ENCODE measurements at places on chromosomes 7 and 10. TPM values are rescaled to one million over a fixed set of nuclear protein-coding genes. Genes with fewer than 3 reads are reported as not detected.

The INA gene
- polyA plus RNA-seq = 0.92 TPM

The XRCC2 gene
- polyA plus RNA-seq = 0.68 TPM

The MLXIPL gene
- 2.4 TPM for polyA plus RNA-seq

The KEL gene
- polyA plus RNA-seq = not detected

The NXPH1 gene
- not detected for polyA plus RNA-seq

The SLC26A5 gene
- polyA plus RNA-seq = 0.25 TPM

DNA sequence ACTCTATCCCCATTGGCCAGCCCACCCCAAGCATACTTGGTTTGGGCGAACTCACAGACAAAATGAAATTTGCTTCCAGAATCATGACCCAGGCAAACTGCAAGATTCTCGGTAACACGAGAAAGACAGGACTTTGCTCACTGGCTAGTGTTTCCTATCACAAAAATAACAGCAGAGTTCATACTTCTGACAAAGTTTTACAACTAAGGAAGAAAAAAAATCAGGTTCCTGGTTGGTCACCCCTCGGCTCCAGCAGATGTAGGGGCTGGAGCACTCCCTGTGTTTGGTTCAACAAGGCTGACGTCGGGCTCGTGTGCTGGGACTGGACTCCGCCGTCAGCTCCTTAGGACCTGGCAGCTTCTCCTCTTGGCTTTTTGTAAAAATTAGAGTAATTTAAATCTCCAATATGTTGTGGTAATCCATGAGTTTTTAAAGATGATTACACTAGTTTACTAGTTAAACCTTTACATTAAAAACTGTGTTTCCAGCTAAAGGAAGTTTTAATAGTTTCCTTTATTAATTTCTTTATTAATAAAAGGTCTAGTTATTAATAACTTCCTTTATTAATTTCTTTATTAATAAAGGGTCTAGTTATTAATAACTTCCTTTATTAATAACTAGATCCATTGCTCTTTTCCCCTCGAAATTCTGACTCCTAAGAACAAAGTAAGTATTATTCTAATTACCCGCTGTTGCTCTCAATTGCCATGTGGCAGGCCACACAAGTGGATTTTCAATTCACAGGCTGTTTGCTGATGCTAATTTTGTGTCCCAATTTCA, 115.6 kb upstream of the RNF32 start:
- H3K27ac ChIP-seq = no peak overlapping the region
- no peaks in the 10 kb centered on the region for H3K4me1 ChIP-seq
- no peak for DNase-seq
- H3K27me3 ChIP-seq = no peaks in the 10 kb centered on the region
- H3K36me3 ChIP-seq = no peaks in the 10 kb centered on the region

DNA sequence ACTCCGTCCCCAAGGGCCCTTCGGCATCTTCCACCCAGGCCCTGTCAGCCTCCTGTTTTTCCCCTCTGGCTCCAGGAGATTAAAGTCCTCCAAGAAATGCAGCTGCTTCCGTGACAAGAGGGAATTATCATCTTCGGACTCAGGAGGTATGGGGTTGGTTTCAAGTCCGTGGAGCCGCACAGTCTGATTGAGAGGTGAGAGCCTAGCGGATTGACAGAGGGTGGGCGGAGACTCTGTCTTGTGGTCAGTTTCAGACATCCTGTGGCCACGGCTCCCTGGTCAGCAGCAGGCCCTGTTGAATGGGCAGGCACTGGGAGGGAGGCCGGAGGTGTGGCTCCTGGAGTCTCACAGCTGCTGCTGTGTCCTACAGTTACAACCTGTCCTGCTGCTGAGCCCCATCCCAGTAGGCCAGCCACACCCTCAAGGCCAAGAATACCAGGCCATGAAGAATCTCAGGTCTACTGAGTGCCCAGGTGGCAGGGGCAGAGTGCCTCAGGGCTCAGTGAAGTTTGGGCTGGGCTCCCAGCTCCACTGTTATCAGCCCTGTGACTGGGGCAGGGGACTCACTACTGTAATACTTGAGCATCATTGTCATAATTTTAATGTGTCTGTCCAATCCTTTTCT, 49.3 kb upstream of the ZNF716 start:
- no peaks in the 10 kb centered on the region for H3K36me3 ChIP-seq
- H3K27ac ChIP-seq = no peak overlapping the region
- H3K4me1 ChIP-seq = no peaks in the 10 kb centered on the region
- DNase-seq = no peak
- no peak overlapping the region for H3K4me3 ChIP-seq

DNA sequence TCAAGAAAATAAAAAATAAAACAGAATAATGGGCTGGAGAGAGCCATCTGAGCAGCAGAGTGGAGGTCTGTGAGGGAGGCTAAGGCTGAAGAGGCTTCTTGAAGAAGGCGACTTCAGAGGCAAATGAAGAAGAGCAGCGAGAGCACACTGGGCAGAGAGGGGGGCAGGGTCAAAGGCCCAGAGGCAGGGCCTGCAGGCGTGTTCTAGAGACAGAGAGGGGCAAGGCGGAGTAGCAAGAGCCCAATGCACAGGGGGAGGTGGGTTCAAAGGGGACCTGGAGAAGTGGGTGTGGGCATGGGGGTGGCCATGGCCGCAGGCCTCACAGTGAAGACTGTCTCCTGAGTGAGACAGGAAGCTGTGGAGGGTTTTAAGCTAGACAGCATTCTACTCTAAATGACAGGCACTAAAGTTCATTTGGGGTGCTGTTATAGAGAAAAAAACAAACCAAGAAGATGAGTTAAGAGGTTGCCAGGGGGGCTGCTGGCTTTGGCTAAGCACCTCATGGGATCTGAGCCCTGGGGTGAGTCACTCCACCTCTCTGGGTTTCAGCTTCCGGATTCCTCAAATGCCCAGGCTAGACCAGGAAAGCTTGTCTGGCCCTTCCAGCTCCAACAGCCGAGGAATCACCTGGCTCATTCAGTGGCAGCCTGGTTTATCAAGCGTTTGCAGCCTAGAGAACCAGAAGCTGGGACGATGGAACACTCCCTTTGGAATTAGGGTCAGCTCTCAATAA, 81.7 kb downstream of the DLG5 start:
- H3K4me1 ChIP-seq = peaks cover 38% of the 10 kb centered on the region
- no peaks in the 10 kb centered on the region for H3K27me3 ChIP-seq
- H3K36me3 ChIP-seq = peaks cover 46% of the 10 kb centered on the region
- H3K4me3 ChIP-seq = no peak overlapping the region
- peak overlapping the region; percentile 54 for H3K27ac ChIP-seq

GRCh38 chr7:106143711-106144337, 31.7 kb upstream of the SYPL1 start:
- no peak for DNase-seq
- no peaks in the 10 kb centered on the region for H3K27me3 ChIP-seq
- no peaks in the 10 kb centered on the region for H3K36me3 ChIP-seq

DNA sequence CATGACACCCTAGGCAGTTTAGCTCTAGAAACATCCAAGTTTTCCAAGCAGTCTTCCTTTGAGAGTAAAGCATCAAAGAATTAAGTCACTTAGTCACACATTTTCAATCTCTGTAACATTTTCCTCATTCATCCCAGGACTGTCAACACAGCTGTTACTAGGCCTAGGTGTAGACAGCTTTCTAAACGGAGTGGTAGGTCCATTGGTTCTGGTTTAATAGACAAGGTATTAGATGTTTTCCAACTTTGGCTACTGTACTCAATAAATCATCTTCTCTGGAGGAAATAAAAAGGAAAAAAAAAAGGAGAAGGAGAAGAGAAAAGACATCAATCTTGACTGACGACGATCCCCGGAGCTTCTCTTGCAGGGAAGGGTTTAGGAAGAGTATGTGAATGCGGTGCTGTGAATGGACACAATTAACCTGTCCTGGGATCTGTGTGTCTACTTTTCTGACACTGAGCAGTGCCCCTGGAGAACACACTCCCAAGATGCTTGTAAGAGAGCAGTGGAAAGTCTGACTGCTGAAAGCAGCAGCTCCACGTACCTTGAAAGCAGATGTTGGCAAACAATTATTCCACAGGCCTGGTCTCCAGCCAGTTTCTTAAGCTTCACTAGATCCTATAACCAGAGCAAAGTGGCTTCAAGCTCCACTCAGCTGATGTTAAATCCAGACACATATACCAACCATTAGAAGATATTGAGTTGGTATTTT, 59.1 kb downstream of the CXCL12 start:
- H3K27ac ChIP-seq = no peak overlapping the region
- DNase-seq = peak; percentile 40
- H3K36me3 ChIP-seq = no peaks in the 10 kb centered on the region
- peaks cover 22% of the 10 kb centered on the region for H3K4me1 ChIP-seq

GRCh38 chr7:93921186-93921585, 349 bp upstream of the GNG11 start:
- no peaks in the 10 kb centered on the region for H3K27me3 ChIP-seq
- no peak for DNase-seq
- peaks cover 19% of the 10 kb centered on the region for H3K4me1 ChIP-seq
- no peaks in the 10 kb centered on the region for H3K36me3 ChIP-seq
- H3K4me3 ChIP-seq = peak overlapping the region; percentile 63

DNA sequence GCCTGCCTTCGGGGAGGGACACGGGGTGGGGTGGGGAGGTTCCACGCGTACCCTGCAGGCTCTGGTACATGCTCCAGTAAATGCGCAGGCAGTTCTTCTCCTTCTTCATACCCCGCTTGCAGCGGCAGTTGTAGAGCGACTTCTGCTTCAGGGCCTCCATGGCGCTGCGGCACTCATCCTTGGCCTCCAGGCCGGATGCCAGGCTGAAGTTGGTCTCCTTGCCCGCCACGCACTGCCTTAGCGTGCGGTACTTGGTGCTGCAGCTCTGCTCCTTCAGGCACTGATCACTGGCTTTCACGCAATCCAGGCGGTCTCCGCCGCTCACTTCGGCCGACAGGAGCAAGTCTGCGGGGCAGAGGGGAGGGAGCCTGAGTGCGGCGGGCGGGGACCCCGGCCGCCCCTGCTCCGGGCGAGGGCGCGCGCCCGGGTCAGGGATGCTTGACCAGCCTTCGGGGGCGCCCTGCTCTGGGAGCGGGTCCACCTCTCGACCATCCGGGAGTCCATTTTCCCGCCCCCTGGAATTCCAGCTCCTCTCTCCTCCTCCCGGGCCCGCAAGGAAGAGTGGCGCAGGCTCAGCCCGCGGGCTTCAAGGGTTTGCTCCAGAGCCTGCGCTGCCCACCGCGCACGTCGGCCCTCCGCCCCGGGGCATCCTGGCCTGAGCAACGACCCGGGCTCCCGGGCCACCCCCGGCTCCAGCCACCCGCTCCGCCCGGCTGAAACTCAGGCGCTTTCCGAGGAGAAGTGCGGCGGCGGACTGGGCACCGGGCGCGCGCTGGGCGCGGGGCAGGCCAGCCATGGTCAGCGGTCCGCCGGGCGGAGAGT, 2.0 kb downstream of the GFRA1 start:
- H3K4me1 ChIP-seq = peaks cover 35% of the 10 kb centered on the region
- DNase-seq = peak; percentile 60
- peak overlapping the region; percentile 55 for H3K4me3 ChIP-seq

DNA sequence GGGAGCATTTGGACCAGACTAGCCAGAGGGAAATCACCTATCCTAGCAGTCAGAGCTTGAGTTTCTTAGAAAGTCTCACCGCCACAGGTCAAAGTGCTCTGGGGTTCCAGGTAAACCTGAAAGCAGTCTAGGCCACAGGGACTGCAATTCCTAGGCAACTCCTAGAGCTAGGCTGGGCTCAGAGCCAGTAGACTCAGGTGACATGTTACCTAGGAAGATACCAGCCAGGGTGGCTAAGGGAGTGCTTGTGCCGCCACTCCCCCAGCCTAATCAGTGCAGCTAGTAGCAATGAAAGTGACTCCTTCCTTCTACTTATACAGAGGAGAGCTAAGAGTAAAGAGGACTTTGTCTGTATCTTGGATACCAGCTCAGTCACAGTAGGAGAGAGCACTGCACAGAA, 348.7 kb upstream of the HPS1 start:
- H3K27me3 ChIP-seq = no peaks in the 10 kb centered on the region
- H3K4me3 ChIP-seq = no peak overlapping the region
- H3K4me1 ChIP-seq = no peaks in the 10 kb centered on the region

DNA sequence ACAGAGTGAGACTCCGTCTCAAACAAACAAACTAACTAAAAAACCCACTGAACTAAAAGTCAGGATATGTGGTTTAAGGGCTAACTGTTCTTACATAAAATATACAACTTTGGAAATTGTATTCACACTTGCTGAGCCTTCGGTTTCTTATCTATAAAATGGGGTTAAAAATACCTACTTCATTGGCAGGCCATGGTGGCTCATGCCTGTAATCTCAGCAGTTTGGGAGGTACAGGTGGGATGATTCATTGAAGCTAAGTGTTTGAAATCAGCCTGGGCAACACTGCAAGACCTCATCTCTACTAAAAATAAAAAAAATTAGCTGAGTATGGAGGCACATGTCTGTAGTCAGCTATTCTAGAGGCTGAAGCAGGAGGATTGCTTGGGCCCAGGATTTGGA, 115.4 kb upstream of the KLF6 start:
- no peak overlapping the region for H3K27ac ChIP-seq
- no peaks in the 10 kb centered on the region for H3K27me3 ChIP-seq
- no peaks in the 10 kb centered on the region for H3K36me3 ChIP-seq
- peaks cover 18% of the 10 kb centered on the region for H3K4me1 ChIP-seq
- no peak for DNase-seq

- no peaks in the 10 kb centered on the region for H3K36me3 ChIP-seq
- no peak overlapping the region for H3K4me3 ChIP-seq
- DNase-seq = no peak
- H3K27me3 ChIP-seq = no peaks in the 10 kb centered on the region
These were observed 727.4 kb upstream of the NRP1 start for GRCh38 chr10:34061841-34062240.

DNA sequence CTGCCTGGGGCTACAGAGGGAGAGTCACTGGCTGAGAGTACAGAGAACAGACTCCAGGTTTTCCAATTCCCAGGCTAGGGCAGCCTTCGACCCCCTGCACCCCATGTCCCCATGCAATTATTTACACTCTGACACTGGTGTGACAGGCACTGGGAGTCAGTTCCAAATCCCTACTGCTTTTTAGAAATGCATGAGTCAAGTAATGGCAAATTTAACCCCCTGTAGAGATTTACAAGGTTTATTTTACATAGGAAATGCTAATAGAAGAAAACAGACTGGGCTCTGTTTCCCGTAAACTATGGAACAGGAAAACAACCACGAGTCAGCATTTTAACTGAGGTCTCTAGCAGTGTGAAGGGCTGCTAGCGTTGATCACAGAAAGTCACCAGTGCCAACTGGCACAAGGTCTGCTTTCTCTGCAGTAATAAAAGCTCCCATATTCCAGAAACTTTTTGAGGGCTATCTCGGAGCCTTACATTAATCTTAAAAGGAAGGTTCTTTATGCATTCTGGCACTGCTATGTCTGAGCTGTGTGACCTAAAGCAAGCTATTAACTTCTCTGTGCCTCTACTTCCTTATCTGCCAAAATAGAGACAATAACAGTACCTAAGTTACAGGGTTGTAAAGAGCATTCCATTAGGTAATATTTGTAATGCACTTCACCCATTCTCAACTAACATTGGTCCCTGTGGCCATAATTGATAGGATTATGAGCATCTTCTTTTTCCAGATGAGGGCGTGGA, 28.2 kb downstream of the NOD1 start:
- H3K4me1 ChIP-seq = peaks cover 33% of the 10 kb centered on the region
- no peak overlapping the region for H3K4me3 ChIP-seq
- no peak overlapping the region for H3K27ac ChIP-seq

DNA sequence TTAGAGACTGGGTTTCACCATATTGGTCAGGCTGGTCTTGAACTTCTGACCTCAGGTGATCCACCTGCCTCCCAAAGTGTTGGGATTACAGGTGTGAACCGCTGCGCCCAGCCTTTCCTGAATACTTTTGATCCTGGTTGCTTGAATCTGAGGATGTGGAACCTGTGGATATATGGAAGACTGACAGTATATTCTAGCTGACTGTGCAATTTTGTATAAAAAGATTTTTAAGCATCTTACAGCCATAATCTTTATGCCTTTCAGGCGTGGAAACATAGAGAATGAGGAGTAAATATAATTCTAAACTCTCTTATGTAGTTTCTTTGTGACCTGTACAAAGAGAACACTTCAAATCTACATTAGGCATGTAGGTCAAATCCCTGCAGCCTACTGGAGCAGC, 16.2 kb downstream of the TSPAN14 start:
- H3K4me1 ChIP-seq = peaks cover 61% of the 10 kb centered on the region
- no peaks in the 10 kb centered on the region for H3K27me3 ChIP-seq
- H3K4me3 ChIP-seq = no peak overlapping the region
- no peak overlapping the region for H3K27ac ChIP-seq
